Globus pallidus (tissue), 1 donor: ENCODE measurements at places on chromosomes 1 and 21.

DNA sequence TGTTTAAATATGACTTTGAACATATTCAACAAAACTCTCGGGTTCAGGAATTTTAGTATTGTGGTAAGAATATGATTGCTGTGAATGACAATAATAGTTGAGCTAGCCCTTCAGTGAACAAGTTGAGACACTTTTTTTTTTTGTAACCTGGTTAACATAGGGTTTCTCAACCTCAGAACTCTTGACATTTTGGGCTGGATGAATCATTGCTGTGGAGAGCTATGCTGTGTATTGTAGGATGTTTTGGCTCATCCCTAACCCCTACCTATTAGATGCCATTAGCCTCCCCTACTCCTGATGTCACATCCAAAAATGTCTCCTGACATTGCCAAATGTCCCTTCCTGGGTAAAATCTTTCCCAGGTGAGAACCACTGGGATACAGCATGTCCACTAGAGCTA lies 113.7 kb downstream of the RUNX1 start:
- DNase-seq, result no peak

GRCh38 chr21:43697758-43698643 lies 20.9 kb upstream of the PDXK start:
- DNase-seq, result no peak

DNA sequence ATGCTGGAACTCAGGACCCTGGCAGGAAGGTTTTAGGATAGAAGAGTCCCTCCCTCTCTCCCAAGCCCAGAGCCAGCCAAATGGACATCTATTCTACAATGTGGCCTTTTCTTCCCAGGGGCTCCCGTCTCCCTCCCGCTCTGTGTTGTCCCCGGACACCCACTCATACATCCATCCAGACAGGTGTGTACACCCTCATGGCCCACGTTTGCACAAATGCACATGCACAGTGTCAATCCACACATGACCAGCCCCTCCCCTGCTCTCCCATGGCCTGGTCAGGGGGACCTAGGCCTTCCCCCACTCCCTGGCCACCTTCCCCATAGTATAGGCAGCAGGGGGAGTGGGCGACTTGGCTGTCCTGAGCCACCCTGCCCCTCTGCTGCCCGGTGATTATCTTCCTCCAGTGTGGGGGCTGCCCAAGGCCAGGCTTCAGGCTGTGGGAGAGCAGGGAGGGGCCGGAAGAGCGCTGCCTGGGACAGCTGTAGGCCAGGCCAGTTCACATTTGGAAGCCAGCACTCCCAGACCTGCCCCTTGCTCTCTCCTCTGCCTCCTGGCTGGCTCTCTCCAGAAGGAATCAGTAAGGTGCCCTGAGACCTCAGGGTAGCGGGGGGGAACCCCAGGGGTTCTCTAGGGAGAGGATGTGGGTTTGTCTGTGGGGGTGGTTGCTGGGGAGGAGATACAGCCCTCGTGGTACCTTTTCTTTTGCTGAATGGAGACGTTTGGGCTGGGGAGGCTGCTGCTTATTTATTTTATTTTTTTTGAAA lies 4.1 kb upstream of the PTPN7 start:
- no peak for DNase-seq

DNA sequence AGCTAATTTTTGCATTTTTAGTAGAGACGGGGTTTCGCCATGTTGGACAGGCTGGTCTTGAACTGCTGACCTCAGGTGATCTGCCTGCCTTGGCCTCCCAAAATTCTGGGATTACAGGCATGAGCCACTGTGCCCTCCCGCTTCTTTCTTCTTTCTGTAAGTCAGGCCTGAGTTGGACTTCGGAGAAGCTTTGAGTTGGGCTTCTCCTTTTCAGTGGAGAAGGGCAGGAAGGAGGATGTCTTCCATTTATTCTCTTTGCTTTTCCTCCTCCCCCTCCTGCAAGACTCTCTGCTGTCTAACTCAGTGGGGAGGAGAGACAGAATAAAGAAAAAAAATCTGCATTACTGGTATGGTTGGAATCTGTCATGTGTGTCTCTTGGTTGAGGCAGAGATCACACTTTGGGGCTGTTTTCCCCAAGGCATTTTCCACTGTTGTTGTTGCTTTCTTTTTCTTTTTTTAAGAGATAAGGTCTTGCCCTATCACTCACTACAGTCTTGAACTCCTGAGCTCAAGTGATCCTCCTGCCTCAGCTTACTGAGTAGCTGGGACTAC lies 13.2 kb upstream of the DEGS1 start:
- DNase-seq, result no peak

- DNase-seq, result no peak
These were observed 60.0 kb upstream of the ROR1 start for GRCh38 chr1:63713627-63714481.
